ENCODE measurements at places on chromosomes 4 and X. TPM values are rescaled to one million over a fixed set of nuclear protein-coding genes. Genes with fewer than 3 reads are reported as not detected.
A peak's percentile ranks its signal among the peaks of the same experiment; 100 is the strongest.

GRCh38 chr4:10164877-10165283 lies 48.3 kb upstream of the WDR1 start:
- peak; percentile 18 for DNase-seq

Gene OPHN1
- 17.9 TPM for total RNA-seq

DNA sequence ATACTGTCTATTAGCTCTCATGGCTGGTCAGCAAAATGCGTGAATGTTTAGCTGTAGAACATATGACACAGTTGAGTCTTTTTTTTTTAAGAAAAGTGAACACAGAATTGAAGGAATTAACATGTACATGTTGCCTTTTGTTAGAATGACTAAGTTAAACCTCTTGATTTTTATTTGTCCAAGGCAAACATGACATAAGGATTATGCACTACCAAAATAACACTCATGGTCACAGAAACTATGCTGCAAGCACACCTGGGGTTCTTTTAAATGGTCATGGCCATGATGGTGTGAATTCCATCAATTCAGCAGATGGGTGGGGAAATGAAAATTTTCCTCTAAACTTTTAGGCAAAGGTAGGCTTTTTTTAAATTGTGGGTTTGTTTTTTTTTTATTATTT lies 80.1 kb upstream of the CXCL13 start:
- DNase-seq = no peak

GRCh38 chr4:7976025-7976424 lies 36.4 kb upstream of the AFAP1 start:
- DNase-seq = no peak

- DNase-seq = no peak
These were observed 32.9 kb upstream of the PGM2 start for GRCh38 chr4:37793562-37793961.

GRCh38 chr4:3452376-3452775 lies 10.6 kb downstream of the HGFAC start:
- DNase-seq = no peak

GRCh38 chrX:97898798-97899197 lies 1015.1 kb downstream of the RPA4 start:
- DNase-seq = no peak

- no peak for DNase-seq
These were observed 389.1 kb downstream of the NKX6-1 start for GRCh38 chr4:84110040-84110439.

DNA sequence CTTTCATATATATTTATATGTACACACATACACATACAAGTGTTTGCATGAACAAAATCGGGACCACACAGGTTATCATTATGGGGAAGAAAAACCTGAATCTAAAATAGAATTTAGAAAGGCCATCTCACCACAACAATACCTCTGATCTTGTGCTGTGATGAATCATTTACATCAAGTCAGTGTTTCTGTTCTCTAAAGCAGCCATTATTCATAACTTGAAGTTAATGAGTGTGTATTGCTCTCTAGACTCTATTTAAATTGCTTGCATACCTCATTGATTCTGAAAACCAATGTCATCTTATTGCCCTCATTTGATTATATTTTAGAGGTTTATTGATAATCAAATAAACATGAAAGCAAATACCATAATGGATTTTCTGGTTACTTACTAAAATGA lies 71.6 kb downstream of the FAM114A1 start:
- DNase-seq = no peak

DNA sequence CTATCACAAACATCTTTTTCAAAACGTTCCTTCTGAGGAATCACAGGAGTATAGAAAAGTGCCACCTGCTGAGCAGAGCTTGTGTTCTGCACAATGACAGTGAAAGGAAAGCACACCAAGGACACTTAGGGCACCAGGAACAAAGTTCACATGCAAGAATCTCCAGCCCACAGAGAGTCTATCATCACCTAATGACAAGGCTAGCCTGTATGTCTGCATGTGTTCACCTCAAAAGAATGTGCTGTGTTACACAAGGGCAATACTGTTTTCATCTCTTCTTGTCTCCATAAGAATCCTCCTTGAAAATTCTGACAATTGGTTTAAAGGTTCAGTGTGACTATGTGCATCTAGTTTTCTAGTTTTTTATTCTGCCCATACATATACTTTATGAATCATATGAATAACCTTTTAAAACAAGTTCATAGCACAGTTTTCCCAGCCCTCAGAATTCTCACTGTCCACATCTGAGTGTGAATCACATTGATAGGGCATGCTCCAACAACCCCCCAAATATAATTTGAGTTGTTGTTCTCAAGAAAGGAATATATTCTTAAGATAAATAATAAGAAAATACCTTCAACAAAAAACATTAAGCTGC lies 118.0 kb downstream of the PWWP3B start:
- no peak for DNase-seq

DNA sequence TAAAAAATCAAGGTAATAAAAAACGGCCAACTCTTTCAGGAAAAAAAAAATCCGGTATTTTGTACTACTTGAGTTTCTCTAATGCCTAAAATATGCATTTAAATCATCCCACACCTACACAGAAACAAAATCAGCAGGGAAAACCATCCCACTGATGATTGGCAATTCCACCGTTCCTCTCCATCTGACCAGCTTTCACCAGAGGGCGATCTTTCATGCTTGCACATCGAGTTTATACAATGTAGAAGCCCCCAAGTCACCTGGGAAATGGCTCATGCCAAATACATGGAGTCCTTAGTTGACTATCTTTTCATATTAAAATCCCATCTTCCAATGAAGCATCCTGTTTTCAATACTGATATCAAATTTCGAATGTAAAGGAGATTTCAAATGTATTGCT lies 69.2 kb downstream of the PTCHD1 start:
- DNase-seq = no peak

DNA sequence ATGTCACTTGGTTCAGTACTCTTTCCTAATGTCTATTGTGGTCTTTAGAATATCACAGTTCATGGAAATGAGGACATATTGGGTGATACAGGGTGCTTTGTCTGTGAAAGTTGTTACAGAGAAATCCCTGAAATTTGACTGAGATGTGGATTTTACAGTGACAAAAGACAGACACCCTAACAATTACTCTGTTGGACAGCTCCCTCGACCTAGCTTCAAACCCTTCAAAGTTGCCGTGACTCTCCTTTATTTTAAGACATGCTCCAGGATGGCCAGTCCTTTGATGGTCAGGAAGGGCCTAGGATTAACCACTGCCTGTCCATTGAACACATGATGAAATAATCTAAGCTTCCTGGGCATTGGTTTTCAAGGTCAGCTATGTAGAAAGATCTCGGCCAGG lies 4.0 kb downstream of the DCX start:
- no peak for DNase-seq

DNA sequence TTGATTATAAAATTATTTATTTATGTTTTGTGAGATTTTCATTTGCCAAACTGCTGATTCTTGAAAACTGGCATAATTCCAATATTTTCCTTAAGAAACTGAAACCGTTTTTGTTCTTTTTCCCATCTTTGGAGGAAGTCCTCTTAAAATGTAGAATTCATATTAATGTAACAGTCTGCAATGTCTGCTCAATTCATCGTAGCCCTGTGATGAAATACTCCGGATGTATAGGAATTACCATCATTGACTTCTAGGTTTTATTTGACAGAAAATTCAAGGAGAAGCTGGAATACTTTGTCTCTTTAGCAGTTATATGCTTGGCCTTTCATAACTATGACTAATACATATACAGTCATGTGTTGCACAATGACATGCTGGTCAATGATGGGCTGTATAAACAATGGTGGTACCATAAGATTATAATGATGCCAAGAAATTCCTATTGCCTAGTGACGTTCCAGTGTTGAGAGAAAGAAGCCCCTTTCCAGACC lies 185.0 kb upstream of the GPRIN3 start:
- DNase-seq = no peak

DNA sequence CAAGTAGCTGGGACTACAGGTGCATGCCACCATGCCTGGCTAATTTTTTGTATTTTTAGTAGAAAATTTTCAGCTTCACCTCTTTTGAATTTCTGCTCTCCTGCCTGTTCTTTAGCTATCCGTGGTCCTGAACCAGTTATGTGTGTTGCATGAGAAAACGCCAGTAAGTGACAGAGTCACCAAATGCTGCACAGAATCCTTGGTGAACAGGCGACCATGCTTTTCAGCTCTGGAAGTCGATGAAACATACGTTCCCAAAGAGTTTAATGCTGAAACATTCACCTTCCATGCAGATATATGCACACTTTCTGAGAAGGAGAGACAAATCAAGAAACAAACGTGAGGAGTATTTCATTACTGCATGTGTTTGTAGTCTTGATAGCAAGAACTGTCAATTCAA lies 13.9 kb downstream of the ALB start:
- no peak for DNase-seq

DNA sequence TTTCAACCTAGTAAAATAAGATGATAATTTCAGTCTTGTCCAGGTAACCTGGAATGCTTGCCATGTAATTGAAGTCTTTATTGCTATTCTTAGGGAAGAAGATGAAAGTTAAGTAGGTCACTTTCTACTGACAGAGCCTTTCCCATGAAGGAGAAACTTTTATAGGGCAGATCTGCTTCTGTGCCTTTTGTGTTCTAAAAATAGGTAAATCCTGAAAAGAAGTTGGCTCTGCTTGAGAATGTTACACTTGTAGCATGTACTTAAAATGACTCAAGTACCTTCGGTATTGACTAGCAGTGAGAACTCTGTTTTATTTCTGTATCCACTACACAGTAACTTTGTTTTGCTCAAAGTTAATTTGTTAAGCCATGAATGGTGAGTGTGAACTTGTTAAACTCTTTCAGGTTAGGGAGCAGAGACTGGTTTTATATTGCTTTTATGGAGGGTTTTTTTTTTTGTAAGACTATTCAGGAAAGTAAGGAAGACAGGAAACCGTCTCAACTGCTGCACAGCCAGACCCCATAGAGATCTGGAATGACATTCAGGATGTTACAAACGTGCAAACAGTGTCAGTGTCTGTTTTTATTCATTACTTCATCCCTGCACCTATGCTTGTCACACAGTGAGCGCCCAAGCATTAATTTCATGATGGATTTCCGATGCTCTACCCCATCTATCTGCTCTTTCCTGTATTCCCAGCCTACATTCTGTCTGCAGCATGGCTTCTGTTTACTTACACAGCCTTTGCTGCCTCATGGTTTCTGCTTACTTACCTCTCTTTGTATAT lies 53.0 kb downstream of the SEPTIN11 start:
- DNase-seq = no peak

Gene ITIH6
- 0.10 TPM for total RNA-seq

DNA sequence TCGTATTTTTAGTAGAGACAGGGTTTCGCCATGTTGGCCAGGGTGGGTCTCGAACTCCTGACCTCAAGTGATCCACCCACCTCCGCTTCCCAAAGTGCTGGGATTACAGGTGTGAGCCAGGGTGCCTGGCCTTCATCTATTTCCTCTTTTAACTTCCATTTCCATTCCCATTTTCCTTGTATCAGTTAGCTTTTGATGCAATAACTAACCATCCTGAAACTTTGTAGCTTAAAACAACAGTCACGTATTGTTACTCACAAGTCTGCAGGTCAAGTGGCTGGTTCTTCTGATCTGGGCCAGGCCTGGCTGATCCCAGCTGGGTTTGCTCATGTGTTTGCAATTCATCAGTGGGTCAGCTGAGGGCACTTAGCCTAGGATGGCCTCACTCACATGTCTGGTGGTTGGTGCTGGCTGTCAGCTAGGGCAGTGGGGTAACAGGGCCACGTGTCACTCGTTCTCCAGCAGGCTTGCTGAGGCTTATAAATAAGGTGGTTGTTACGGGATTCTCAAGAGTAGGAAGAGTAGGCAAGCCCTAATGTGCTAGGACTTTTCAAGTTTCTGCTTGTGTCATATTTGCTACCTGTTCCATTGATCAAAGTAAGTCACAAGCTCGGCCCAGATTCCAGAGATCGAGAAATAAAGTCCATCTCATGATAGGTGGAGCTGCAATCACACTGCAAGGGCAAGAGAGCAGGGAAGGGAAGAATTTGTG lies 88.2 kb downstream of the SOWAHB start:
- no peak for DNase-seq
